ENCODE measurements at places on chromosomes 16 and 17.

GRCh38 chr16:3651461-3652372 lies 2.8 kb upstream of the DNASE1 start:
- no peak for DNase-seq

- no peak for DNase-seq
Measured at GRCh38 chr16:25796239-25796638, 104.5 kb downstream of the HS3ST4 start.

DNA sequence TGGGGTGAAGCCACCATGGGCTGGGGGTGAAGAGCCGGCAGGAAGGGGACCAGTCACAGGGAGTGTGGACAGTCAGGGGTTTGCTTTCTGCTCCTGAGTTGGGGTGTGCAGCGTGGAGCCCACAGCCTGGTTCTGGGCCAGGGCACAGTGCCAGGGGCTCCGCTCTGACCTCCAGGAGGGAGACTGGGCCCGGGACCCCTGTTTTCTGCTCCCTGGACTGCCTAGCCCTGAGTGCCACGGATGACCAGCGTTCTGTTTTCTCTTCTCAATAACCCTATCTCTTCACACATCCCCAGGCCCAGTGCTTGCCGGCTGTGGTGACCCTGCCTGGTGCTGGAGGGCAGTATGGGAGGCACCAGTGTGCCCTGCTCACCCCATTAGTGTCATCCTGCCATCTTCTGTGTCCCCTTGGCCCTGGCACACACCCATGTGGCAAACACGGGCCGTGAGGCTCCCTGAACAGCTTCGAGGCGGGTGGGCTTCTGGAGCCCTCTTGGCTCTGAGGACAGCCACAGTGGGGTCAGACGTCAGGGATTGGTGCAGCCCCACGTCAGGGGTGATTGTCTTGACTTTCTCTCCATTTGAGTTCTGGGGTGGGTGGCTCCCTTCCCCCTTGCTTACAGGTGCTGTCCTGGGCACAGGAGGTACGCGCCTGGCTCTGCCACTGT lies 1.1 kb downstream of the CEMP1 start:
- DNase-seq, result no peak

DNA sequence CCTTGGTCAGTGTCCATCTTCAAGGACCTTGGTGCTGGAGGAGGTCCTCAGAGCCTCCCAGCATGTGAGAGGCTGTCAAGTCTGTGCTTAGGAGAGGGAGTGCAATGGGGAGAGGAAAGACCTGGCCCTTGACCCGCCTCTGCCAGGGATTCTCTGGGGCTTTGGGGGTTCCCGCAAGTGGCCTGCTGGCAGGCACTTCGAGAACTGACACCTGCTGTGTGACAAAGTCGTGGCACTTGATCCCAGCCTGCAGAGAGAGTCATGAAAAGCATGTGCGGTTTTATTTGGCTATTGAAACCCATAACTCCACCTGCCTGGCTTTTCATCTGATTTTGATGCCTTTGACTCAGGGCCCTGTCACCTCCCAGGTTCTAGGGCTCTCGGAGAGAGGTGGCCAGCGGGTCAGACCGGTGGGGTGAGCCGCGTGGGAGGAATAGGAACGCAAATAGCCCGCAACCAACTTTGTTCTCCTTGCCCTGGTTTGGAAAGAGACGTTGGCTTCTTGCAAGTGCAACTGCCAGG lies 42.8 kb upstream of the GSE1 start:
- no peak for DNase-seq

GRCh38 chr16:3873482-3874173 lies 6.9 kb downstream of the CREBBP start:
- no peak for DNase-seq

GRCh38 chr17:17361867-17362539 lies 58.8 kb downstream of the NT5M start:
- no peak for DNase-seq

DNA sequence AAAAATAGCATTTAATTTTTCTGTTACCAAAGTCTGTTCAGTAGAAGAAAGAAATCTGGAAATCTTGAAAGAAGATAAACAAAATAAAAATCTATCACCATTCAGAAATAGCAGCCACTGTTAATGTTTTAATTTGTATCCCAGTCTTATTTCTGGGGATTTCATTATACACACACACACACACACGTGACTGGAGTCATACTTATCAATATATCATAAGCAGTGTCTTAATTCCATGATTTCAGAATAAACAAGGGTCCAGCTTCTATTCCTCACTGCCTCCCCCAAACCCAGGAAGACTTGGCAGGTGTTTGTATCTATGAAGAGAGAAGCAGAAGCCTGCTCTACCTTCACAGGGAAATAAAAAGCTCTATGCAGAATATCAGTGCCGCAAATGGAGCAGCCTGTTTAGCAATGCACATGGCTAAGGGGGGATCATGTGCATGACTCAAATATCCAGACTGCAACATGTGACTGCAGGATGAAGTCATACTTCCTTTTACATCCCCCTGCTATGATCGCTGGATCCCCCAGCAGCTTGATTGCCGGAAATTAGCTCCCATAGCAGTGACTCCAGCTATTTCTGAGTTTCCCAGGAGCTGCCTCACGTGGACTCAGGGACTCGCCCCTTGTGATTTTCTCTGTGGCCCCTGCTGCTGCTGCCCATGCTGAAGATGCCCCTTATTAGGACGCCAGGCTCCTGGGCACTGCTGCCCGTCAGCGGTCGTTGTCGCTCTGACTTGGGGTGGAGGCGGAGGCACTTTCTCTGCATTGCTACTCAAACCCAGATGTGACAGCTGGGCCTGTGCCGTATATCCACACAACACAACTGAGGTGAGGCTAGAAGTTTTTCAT lies 341.0 kb downstream of the CPPED1 start:
- no peak for DNase-seq

- DNase-seq, result peak; percentile 2
Measured at GRCh38 chr17:5249615-5250014, 15.0 kb upstream of the SCIMP start.

- no peak for DNase-seq
Measured at GRCh38 chr16:29745853-29746345, at the start of gene C16orf54. TSS of gene C16orf54 (minus strand) at chr16:29745990. CDS start at chr16:29744951, 1,039 bp downstream.

DNA sequence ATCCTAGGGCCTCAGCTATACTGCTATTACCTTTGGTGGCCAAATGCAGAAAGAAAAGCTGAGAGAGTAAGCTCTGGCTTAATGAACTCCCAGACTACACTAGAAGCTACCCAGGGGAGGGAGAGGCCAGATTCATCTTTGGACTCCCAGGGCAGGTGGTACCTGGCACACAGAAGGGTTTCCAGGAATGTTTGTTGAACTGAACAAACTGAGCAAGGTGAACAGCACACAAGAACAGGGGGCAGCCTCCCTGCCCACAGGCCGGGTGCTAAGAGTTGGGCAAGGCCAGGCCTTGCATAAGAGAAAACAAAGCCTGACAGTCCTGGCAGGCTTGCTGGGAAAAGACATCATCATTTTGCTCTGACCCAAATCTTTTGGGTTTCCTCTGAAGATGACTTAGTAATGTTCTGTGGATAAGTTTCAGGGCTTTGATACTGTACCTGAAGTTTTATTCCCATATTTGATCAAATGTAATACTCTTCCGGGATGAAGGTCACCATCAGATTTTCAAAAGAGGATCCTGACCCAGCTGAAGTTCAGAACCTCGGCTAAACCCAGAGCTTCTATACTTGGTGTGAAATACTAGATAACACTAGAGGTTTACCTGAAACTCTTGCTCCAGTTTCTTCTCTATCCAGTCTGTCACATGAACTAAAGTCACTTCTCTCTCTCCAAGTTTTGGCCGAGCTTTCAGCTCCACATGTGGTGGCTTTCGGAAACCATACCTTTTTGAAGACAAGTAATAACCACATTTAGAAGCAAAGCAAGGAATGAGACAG lies 20.5 kb upstream of the ERN1 start:
- no peak for DNase-seq

DNA sequence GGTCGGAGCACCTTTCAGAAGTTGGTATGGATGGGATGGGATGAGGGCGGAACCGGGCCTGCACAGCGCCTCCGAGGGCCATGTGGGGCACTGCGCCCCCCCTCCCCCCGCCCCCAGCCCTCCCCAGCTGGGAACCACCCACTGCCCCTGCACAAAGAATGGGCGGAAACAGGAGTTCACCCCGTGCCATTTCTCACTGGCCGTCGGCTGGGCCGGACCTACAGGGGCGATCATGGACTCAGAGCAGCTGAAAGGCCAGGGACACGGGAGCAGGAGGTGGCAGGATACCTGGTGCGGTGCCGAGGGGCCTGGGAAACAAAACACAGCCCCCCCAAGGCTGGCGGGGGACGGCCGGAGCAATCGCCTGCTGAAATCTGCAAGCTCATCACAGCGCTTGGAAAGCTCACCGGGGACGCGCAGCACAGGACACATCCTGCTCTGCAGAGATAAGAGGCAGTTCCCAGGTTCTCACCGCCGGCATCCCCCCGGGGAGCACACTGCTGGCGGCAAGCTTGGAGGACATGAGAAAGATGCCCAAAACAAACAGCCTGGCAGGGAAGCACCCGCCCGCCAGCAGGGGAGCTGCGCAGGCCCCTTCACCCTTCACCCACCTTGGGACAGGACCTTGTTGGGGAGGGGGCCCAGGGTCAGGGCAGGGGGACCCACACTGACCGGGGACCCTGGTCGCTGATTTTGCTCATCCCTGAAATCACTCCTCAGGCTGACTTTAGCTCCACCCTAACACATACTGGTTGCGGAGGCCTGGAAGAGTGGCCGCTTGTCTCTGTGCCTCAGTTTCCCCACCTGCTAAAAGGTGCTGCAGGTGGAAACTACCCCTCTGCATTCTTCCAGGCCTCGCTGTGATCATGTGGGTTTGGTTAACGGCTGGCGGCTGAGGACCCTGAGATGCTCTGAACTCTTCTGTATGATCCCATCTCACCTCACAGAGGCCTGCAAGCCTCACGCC lies 263.9 kb downstream of the C16orf95 start:
- DNase-seq, result no peak

- no peak for DNase-seq
Measured at GRCh38 chr17:74427048-74427762, 4.7 kb upstream of the GPRC5C start.

DNA sequence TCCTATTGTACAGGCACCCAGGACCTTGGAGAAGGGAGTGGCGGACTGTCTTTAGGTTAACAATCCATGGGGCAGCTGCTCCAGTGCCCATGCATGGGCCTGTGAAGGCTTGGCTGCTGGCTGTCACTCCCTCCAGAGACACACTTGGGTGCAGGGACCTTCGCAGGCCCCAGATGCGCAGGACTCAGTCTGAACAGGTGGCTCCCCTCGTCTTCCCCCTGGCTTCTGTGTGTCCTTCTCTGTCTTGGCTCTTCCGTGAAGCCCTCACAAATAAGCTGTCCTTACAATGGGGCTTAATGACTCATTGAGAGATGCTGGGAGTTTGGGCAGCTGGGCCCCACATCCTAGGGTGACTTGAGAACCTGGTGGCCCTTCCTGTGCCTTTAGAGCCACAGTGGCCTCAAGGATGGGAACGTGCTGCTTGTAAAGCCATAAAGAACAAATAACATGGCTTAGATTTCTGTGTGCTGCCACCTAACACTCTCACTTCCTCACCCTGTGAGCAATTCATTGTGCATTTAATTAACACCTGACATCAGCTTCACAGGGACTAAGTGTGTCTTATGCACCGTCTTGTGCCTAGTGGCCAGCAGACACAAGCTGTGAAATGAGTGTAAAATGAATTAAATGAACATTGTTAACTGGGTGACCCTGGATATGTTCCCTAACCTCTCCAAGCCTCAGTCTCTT lies 340.7 kb downstream of the SNX29 start:
- DNase-seq, result no peak

DNA sequence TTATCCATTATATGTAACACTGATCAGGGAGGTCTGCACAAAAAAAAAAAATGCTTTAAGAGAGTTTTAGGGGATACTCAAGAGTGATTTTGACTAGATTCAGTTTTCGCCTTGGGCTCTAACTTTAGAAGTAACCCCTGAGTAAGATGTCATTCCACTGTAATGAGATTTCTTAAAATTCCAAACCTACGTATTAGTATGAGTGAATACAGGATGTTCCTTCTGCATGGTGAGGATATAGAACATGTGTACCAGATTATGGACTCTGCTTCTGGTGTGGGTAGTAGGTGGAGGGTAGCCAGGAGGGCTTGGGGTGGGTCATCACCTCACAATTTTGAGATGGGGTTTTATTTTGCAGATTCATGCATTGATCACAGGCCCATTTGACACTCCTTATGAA lies 4.3 kb downstream of the UBE2Z start:
- no peak for DNase-seq

DNA sequence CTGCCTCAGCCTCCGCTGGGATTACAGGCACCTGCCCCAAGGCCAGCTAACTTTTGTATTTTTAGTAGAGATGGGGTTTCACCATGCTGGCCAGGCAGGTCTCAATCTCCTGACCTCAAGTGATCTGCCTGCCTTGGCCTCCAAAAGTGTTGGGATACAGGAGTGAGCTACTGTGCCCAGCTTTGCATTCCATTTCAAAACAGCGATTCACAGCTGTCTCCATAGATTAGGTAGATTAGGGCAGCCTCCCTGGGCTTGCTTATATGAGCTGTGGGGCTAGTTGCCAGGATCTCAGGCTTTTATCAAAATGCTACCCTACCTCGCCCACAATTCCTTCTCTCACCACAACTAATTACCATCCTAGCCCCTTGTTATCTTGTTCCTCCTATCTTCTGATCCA lies 176.4 kb upstream of the ZKSCAN2 start:
- DNase-seq, result no peak

- no peak for DNase-seq
Measured at GRCh38 chr17:82158825-82159224, 53.8 kb downstream of the CCDC57 start.

DNA sequence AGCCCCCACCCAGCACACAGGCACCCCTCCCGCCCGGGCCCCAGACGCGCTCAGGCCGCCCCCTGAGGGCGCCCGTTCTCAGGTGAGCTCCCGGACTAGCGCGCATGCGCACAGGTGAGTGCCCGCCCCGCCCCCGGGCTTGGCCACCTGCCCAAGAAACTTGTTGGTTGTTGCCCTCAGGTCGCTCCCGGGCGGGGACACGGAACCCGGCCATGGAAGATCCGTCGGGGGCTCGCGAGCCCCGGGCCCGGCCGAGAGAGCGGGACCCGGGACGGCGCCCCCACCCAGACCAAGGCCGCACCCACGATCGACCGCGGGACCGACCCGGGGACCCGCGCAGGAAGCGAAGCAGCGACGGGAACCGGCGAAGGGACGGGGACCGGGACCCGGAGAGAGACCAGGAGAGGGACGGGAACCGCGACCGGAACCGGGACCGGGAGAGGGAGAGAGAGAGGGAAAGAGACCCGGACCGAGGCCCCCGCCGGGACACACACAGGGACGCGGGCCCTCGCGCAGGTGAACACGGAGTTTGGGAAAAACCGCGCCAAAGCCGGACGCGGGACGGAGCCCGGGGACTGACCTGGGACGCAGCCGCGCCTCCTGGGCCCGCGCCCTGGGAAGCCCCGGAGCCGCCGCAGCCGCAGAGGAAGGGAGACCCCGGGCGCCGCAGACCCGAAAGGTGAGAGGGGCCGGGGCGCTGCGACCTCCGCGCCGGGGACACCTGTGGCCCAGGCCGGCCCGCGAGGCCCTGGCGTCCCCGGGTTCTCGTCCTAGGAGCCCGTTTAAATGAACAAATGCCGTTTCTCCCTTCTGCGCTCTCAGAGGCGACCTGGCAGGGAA lies at the start of gene MARVELD3:
Gene MARVELD3, plus strand, starts transcription at position 167 of the 840 bp plus-strand sequence. Its CDS starts 46 bp downstream, at position 213.
- DNase-seq, result no peak

- no peak for DNase-seq
Measured at GRCh38 chr17:50218071-50218759, 16.8 kb upstream of the COL1A1 start.

- no peak for DNase-seq
Measured at GRCh38 chr17:64085650-64086005, 44.3 kb downstream of the ERN1 start.

GRCh38 chr17:7356756-7357155 lies 1.8 kb downstream of the TMEM95 start:
- no peak for DNase-seq

- DNase-seq, result no peak
Measured at GRCh38 chr16:1311738-1312466, 2.5 kb downstream of the UBE2I start.

- DNase-seq, result no peak
Measured at GRCh38 chr17:37493249-37494027, 3.7 kb downstream of the DUSP14 start.
